ENCODE measurements at places on chromosomes 12 and 14. TPM values are rescaled to one million over a fixed set of nuclear protein-coding genes. Genes with fewer than 3 reads are reported as not detected.

KRT71 gene
- not detected for total RNA-seq

BDKRB2 gene
- total RNA-seq: 0.54 TPM

SPIC gene
- total RNA-seq: not detected

CCDC175 gene
- not detected for total RNA-seq

HOXC10 gene
- not detected for total RNA-seq

- H3K4me1 ChIP-seq: no peaks in the 10 kb centered on the region
- H3K36me3 ChIP-seq: no peaks in the 10 kb centered on the region
- H3K27ac ChIP-seq: no peak overlapping the region
- H3K27me3 ChIP-seq: no peaks in the 10 kb centered on the region
- no peak for DNase-seq
Measured at GRCh38 chr12:31488737-31489338, 102.1 kb downstream of the DENND5B start.

DNA sequence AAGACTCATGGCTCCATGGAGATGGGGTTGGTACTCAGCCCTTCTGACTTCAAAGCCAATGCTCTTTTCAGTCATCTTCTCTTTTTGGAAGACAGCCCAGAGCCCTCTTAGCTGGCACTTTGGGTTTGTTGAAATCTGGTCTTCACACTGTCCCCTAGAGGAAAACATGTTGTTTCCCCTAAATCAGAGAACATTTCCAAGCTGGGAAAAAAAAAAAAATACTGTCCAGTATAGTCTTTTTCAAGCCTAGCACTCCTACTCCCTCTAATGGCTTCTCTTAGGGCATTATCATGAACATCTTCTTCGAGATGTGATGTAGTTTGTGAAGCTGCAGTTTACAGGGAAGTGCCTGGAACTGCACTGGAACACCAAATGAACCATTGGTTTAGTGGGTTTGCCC, 3.0 kb upstream of the ZC3H14 start:
- peaks cover 29% of the 10 kb centered on the region for H3K4me1 ChIP-seq
- H3K36me3 ChIP-seq: no peaks in the 10 kb centered on the region
- no peak overlapping the region for H3K4me3 ChIP-seq
- H3K27ac ChIP-seq: no peak overlapping the region
- DNase-seq: peak; percentile 43
- H3K27me3 ChIP-seq: no peaks in the 10 kb centered on the region

DNA sequence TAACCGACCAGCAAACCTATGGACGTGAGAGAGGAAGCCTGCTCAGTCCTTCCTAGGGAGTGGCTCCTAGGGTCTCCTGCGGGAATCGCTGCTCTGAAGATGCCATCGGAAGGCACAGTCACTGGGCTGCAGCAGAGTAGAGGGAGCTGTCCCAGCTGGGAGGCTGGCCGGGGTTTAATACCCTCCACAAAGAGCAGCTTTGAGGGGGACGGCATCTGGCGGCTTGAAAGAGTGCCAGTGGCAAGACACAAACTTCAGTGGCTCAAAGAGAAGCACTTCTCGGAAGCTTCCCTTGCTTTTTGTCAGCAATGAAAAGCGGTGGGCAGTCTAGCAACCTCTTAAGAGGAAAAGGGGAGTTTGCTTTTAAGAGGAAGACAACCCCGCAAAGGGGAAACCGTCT, 114.6 kb downstream of the TMEM132C start:
- no peak for DNase-seq
- H3K27me3 ChIP-seq: no peaks in the 10 kb centered on the region
- H3K27ac ChIP-seq: no peak overlapping the region
- no peak overlapping the region for H3K4me3 ChIP-seq
- H3K36me3 ChIP-seq: no peaks in the 10 kb centered on the region
- no peaks in the 10 kb centered on the region for H3K4me1 ChIP-seq

DNA sequence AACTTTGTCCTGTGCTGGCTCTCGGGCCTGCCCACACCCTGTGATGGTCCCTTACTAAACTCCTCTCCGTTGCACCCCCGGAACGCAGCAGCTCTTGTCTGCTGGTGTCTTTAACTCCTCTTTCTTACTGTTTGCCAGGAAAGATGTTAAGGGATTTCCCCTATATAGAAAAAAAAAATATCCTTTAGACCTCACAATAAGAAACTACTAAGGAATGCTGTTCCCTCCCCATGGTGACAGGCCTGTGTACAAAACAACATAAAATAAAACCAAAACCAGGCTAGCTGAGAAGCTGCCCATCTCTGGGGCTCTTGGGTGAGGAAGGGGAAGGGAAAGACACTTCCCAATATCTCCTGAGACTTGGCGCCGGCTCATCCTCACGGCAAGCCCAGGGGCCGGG, 95.4 kb downstream of the CHGA start:
- H3K36me3 ChIP-seq: no peaks in the 10 kb centered on the region
- peaks cover 17% of the 10 kb centered on the region for H3K4me1 ChIP-seq
- H3K27ac ChIP-seq: no peak overlapping the region

DNA sequence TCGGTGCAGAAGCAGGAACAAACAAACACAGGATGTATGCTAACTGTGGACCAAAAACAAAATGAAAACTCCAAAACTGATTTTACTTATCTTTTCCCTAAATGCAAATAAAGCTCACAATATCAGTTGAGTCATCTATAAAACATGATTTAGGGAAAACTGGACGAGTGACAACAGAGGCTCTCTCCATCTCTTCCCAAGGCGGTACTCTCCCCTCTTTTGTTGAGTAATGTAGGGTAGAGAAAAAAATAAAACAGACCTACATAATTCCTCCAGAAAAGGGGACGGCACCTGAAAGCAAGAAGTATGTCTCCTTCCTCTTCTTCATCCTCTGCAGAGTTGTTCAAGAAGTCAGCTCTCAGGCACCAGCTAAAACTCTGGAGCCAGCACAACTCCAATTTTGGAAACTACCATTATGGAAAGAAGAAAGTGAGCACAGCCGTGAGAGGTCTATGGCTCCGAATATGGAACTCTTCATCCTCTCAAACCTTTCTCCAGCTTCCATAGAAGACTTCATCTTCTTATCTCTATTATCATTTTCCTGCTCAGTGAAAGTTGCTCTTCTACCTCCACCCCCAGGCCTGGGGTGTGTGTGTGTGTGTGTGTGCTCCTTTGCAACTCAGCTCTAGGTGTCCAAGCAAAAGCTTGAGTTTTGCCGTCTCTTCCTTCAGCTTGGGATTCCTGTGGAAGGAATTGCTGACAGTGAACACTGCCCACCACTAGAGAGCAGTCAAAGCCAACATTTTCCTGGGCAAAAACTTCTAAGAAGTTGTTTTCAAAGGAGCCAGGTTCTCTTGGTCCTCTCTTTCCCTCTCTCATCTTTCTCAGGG, 155.4 kb downstream of the DIO2 start:
- H3K27ac ChIP-seq: no peak overlapping the region
- H3K27me3 ChIP-seq: no peaks in the 10 kb centered on the region
- no peaks in the 10 kb centered on the region for H3K4me1 ChIP-seq
- peak; percentile 70 for DNase-seq
- H3K36me3 ChIP-seq: no peaks in the 10 kb centered on the region
- no peak overlapping the region for H3K4me3 ChIP-seq

GRCh38 chr14:104425763-104426646, 153.6 kb upstream of the C14orf180 start:
- no peak for DNase-seq
- H3K4me1 ChIP-seq: no peaks in the 10 kb centered on the region
- H3K36me3 ChIP-seq: no peaks in the 10 kb centered on the region
- no peak overlapping the region for H3K27ac ChIP-seq
- H3K4me3 ChIP-seq: no peak overlapping the region
- no peaks in the 10 kb centered on the region for H3K27me3 ChIP-seq

- H3K36me3 ChIP-seq: no peaks in the 10 kb centered on the region
- H3K4me3 ChIP-seq: no peak overlapping the region
- no peaks in the 10 kb centered on the region for H3K4me1 ChIP-seq
- H3K27ac ChIP-seq: no peak overlapping the region
- H3K27me3 ChIP-seq: no peaks in the 10 kb centered on the region
Measured at GRCh38 chr12:117854339-117855012, 114.3 kb downstream of the KSR2 start.

- no peaks in the 10 kb centered on the region for H3K36me3 ChIP-seq
- no peaks in the 10 kb centered on the region for H3K4me1 ChIP-seq
- no peak for DNase-seq
- H3K27me3 ChIP-seq: no peaks in the 10 kb centered on the region
- H3K27ac ChIP-seq: no peak overlapping the region
Measured at GRCh38 chr12:16590645-16591044, 15.3 kb downstream of the LMO3 start.

All from GM23338 (cell line).